ENCODE measurements at places on chromosomes 13 and 19.

GRCh38 chr13:66837246-66837645 lies 392.9 kb downstream of the PCDH9 start:
- DNase-seq, result no peak

- no peak for DNase-seq
Measured at GRCh38 chr19:13053761-13054625, 48.7 kb downstream of the LYL1 start.

DNA sequence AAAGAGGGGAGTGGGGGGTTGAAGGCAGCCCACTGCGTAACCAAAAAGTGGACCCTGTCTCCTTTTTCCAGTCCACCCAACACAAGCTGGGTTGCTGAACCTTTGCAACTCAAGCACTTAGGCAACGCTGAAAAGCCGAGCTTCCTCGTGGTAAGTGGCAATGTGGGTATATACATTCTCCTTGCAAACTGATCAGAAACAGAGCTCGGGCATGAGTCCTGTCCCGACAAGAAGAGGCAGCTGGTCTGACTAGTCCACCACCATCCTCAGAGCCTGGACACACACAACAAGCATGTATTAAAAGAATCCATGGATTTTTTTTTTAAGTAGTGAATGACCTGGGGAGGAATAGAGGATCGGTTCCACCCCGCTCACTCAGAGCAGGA lies 240.6 kb upstream of the ZNF507 start:
- DNase-seq, result no peak

- DNase-seq, result no peak
Measured at GRCh38 chr19:14167576-14168138, 31.3 kb upstream of the ASF1B start.

GRCh38 chr13:105902396-105902795 lies 633.1 kb downstream of the EFNB2 start:
- DNase-seq, result no peak

DNA sequence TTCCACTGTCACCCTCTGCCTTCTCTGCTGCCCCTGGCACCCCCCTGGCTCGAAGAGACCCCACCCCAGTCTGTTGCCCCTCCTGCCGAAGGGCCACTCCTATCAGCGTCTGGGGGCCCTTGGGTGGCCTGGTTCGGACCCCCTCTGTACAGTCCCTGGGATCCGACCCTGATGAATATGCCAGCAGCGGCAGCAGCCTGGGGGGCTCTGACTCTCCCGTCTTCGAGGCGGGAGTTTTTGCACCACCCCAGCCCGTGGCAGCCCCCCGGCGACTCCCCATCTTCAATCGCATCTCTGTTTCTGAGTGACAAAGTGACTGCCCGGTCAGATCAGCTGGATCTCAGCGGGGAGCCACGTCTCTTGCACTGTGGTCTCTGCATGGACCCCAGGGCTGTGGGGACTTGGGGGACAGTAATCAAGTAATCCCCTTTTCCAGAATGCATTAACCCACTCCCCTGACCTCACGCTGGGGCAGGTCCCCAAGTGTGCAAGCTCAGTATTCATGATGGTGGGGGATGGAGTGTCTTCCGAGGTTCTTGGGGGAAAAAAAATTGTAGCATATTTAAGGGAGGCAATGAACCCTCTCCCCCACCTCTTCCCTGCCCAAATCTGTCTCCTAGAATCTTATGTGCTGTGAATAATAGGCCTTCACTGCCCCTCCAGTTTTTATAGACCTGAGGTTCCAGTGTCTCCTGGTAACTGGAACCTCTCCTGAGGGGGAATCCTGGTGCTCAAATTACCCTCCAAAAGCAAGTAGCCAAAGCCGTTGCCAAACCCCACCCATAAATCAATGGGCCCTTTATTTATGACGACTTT lies 2.0 kb downstream of the ZFP36 start:
- DNase-seq, result no peak

DNA sequence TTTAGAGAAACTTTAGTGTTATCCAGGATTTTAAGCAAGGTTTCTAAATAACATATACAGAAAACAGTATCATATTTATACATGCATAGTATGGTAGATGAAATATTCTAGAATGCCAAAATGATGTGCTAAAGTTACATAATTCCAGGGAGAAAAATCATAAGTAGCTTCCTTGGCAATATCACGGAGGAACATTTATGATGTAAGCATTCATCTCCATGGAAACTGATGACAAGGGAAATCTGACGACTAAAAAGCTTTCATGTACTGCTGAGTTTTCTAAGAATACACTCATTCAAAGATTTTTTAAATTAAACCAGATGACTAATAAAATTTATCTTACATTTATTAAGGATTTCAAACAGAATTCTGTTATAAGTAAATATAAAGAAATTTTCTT lies 4.7 kb downstream of the TEX30 start:
- DNase-seq, result no peak

GRCh38 chr19:49570138-49570856 lies 10.1 kb downstream of the NOSIP start:
- DNase-seq, result no peak

DNA sequence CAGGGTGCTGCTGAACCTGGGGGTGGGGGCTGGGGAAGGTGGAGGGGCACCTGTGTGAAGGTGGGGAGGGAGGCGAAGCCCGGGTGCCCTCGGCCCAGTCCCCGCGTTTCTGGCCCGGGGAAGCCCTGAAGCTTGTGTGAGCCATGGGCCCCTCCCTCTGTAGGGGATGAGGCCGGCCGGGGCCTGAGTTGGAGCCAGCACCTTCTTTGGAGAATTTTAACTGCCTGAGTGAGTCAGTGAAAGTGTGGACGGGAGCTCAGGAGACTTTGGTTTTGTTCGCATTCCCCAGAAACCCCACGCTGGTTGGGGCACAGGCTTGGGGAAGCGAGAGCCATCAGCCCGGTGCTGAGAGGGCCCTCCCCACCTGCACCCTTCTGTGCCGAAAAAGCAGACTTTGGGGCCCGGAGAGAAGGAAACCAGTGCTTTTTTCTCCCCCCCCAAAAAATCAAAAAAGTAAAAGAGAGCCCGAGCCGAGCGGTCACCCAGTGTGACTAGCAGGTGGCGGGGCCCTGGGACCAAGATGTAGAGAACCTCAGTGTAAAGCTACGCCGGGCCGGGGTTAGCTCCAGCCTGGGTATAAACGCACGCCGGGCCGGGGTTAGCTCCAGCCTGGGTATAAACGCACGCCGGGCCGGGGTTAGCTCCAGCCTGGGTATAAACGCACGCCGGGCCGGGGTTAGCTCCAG lies 45.1 kb downstream of the TMEM255B start:
- DNase-seq, result no peak

GRCh38 chr13:67867206-67867605 lies 637.1 kb upstream of the PCDH9 start:
- no peak for DNase-seq

DNA sequence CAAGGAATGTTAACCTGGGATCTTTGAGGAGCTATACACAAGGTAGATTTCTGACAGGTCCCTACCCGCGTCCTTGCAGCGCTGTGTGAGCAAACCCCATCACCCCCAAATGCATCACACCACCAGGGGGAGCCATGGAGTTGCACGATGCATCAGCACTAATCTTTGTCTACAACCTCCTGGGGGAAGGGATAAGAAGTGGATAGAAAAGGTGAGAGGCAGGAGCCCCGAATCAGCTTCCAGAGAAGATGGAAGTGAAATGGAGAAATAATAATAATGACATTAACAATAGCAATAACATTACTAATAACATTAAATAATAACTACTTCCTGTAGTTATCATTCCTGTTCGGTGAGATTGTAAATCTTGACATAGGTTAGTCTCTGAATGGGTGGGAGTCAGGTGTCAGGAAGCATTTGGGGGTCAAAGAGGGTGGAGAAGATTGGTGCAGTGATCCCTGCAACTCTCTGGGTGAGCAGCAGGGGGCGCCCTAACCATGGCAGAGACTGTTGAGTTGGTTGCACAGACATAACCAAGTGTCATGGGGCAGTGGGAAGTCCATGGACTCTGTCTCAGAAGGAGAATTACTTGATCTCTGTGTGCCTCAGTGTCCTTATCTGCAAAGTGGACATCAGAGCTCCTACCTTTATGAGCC lies 16.5 kb downstream of the SIGLEC7 start:
- peak; percentile 37 for DNase-seq

DNA sequence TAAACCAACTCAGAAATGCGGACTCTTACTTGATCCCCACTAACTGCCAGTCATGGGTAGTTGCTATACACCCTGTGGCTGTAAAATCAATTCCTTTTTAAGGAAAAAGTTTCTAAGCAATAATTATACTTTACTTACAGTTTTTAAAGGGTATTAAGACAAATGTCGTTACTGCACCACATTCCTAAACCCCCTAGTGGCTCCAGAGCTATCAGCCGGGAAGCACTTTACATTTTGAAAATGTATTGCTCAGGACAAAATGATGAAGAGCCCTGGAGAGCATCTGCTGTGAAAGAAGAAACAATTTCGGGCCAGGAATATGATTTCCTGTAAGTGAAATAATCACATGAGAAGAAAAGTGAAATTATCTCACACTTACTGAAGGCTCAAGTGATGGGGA lies 36.7 kb downstream of the DCLK1 start:
- no peak for DNase-seq

Data from vagina (tissue), 2 donors.